Osteocyte (in vitro differentiated cells): ENCODE measurements at places on chromosomes 12 and 14. TPM values are rescaled to one million over a fixed set of nuclear protein-coding genes. Genes with fewer than 3 reads are reported as not detected.

GRCh38 chr14:97506626-97507025, 709.4 kb downstream of the VRK1 start:
- no peak overlapping the region for H3K27ac ChIP-seq
- no peaks in the 10 kb centered on the region for H3K4me1 ChIP-seq
- H3K4me3 ChIP-seq = no peak overlapping the region

Gene LHX5
- not detected in 2 replicates for total RNA-seq

DNA sequence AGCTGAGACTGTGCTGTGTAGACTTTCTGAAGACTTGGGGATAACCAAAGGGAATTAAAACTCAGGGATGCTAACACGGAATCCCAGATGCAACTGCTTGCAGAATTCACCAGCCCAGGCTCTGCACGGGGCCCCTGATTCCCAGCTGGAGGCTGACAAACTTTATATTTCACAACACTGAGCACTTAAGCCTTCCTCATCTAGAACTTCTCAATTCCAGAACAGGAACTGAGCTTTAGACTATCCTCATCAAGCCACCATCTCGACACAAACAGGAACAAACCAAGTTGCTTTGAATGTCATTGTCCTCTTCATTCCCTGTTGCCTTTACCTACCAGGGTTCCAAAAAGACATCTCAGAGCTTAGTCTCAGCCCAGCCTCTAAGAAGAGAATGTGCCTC, 22.2 kb downstream of the CCDC63 start:
- H3K27me3 ChIP-seq = peaks cover 17% of the 10 kb centered on the region
- H3K27ac ChIP-seq = no peak overlapping the region
- no peak for DNase-seq
- no peak overlapping the region for H3K4me3 ChIP-seq

DNA sequence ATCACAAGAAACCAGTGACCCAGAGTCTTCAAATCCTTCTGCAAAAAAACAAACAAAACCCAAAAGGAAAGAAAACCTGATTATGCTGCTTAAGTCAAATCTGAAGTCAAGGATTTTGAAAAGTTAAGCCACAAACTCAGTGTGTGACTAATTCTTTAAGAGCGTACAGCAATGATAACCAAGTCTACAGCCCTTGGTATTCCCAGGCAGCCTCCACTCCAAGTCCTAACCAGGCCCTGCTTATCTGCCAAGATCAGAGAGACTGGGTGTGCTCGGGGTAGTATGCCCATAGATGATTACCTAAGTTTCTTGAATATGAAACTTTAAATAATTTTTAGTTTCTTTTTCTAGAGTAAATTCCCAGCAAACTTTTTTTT, 13.1 kb downstream of the PGAM5 start:
- H3K27me3 ChIP-seq = no peaks in the 10 kb centered on the region
- no peak overlapping the region for H3K4me3 ChIP-seq
- no peaks in the 10 kb centered on the region for H3K4me1 ChIP-seq
- H3K36me3 ChIP-seq = peaks cover 46% of the 10 kb centered on the region

Gene DPF3
- total RNA-seq = 5.3 and 5.8 TPM in 2 replicates

DNA sequence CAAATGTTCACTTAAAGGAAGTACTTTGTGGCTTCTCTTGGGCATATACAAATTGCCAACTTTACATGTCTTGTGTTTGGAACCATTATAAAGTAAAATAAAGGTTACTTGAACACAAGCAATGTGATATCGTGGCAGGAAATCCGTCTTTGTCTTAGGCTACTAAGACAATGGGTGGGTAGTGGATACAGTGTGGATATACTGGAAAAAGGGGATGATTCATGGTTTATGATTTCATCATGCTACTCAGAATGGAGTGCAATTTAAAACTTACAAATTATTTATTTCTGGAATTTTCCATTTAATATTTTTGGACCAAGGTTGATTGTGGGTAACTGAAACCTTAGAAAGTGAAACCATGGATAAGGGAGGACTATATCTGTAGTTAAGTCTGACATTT, 48.4 kb downstream of the MYRFL start:
- no peaks in the 10 kb centered on the region for H3K36me3 ChIP-seq
- H3K4me3 ChIP-seq = no peak overlapping the region
- H3K4me1 ChIP-seq = peaks cover 15% of the 10 kb centered on the region
- DNase-seq = no peak

Gene ZDHHC22
- 0.10 and 0.16 TPM in 2 replicates for total RNA-seq
